Left ventricle myocardium superior (tissue), 1 donor: ENCODE measurements at places on chromosomes 5 and 9. TPM values are rescaled to one million over a fixed set of nuclear protein-coding genes. Genes with fewer than 3 reads are reported as not detected.
A peak's percentile ranks its signal among the peaks of the same experiment; 100 is the strongest.

DNA sequence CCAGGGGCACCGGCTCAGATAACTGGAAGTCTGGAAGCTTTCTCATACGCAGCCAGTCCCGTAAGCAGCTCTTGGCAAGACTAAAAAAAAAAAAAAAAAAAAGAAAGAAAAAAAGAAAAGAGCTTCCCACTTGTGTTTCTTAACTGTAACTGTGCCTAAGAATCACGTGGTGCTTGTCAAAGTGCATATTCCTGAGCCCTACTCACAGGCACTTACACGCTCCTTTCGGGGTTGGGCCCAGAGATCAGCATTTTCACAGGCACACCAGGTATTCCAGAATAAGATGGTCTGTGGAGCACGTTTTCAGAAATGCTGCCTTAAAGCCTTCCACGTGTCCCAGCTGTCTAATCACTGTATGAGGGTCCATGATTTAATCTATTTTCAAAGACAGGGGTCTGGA is 22.6 kb upstream of the SH3GL2 start:
- no peak for DNase-seq

DNA sequence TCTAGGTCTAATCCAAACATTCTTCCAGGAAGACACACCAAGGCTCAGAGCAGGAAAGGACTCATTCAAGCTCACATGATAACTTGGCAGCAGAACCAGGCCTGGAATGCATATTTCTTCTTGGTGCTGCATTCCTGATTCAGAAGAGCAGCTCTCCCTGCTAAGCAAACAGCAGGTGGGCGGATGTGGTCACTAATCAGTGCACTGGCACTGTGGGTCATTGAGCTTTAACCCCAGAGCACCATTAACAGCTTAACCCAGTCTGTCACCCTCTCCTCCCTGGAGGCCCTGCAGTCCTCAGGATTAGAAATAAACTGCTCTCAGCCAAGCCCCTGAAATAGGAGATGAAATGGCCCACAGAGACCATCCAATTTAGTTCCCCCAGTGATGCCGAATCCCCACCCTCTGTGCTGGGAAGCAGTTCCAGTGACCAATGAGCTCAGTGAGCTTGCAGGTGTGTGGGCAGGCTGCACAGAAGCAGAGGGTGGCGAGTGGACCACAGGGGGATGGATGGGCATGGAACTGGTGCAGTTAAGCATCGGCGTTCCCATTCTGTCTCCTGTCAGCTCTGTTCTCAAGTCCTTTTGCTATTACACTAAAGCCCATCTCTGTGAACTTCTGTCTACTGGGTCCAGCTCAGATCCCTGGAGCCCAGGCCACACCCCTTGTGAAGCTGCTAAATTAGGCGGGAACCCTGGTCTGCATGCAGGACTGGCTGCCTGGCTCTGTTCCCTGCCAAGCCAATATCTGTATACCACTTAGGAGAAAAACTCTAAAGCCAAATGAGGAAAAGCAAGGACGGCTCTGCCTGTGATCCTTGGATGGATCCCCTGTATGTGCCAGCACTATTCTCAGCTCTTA is 16.6 kb upstream of the MEGF9 start:
- peak; percentile 68 for DNase-seq

Gene CTNND2
- 5.4 TPM for total RNA-seq

DNA sequence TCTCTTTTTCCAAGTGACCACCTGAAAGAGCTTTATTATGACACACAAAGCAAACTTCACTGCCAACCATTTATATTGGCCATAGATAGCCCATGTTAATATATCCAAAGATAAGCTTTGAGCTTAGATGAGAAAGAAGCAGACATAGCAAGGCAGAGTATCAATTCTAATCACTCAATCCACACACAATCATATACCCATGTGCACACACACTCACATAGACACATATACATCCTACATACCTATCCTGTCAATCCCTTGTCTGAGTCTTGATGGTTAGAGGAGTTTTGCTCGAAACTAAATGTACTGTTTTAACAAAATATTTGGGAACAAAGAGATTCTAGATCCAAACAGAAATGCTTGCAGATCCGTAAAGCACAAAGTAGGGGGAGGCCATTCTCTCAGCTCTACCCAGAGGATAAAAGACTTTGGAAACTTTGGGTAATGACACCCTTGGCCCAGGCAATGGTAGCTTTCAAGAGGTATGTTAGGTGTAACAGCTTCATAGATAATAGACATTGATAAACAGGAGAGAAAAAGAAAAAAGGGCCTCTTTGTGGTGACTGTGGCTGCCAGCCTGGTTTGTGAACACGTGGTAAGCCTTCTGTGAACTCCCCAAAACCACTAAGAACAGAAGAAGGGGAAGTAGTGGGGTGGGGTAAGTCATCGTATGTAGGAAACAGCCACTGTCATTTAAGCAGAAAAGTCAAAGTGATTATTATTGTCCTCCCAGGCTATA is 121.6 kb downstream of the TLR4 start:
- DNase-seq: no peak

- no peak for DNase-seq
Observed at GRCh38 chr5:43687275-43687674, 84.3 kb downstream of the NNT start.

Gene CKMT2
- total RNA-seq: 2,067 TPM

GRCh38 chr9:17580119-17580518 is 1.3 kb downstream of the SH3GL2 start:
- no peak for DNase-seq

Gene IL17B
- not detected for total RNA-seq

Gene KCNMB1
- 0.47 TPM for total RNA-seq

- no peak for DNase-seq
Observed at GRCh38 chr5:122412966-122413365, 100.9 kb downstream of the SNCAIP start.

GRCh38 chr9:126703002-126703865 is 89.5 kb downstream of the LMX1B start:
- DNase-seq: no peak

Gene SNX30
- total RNA-seq: 4.3 TPM

Gene TGFBI
- 47.6 TPM for total RNA-seq

GRCh38 chr5:73119451-73120157 is 771 bp upstream of the TMEM171 start:
- DNase-seq: no peak

DNA sequence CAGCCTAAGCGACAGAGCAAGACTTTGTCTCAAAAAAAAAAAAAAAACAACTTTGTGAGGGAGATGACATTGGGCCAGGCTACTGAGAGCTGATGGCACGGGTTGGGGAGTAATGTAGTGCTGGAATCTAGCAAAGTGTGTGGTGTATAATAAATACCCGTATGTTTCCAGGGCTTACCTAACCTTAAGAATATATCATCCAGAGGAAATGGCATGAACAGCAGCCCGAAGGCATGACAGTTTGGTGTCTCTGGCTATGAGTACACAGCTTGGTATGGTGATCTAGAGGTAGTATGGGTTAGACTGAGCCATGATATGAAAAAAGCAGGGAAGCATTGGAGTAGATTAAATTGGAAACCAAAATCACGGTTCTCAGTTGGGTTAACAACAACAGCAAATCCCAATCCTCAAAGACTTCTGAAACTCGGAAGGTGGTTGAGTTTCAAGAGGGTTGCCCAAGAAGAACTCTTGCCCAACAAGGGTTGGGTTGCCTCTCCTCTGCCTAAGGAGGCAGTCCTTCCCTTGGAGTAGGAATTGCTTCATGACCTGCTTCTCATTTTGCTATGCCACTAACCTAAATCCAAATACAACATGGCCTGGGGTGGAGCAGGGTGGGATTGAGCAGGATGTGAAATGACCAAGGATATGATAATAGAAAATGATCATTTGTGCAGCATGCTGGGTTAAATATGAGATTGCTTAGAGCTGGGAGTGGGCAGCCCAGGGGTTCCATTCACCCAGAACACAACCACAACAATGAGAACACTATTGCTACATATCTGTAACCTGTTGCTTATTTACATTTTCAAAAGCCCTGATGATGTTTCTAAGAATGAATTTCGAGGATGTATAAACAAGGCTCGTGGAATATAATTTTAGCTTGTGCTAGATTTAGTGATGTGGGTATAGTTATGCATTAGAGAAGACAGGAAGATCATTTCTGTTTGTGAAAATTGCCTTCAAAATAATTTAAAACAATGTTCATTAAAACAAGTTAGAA is 64.6 kb upstream of the ZFR start:
- DNase-seq: no peak

DNA sequence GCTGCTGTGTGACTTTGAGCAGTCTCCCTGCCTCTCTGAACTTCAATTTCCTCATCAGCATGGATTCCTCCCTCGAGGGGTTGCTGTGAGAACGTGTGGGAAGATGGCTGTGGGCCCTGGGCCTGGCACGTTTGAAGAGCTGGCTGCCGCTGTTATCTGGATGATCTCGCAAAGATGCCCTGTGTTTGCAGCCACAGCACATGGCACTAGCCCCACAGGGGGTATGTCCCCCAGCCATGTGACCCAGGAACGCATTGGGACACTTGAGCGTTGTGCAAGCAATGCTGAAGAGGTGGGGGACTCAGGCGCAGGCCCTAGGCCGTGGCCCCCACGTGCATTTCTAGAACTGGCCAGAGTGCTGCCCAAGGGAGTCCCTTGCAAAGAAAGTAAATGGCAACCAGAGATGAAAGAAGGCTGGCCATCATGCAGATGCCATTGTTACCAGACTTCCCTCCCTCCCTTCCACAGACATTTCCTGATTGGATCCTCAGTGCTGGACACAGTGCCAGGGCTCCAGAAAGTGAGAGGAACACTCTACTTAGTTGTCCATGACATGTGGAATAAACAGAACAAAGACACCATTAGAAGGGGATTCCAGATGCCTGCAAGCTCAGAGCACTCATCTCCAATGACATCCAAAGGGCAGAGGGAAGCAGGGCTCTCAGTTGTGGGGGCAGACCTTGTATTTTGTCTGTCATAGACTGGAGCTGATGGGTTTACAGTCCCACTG is 65.1 kb upstream of the NEURL1B start:
- DNase-seq: no peak

Gene TMEM215
- not detected for total RNA-seq
